ENCODE measurements at places on chromosomes 16 and 17. TPM values are rescaled to one million over a fixed set of nuclear protein-coding genes. Genes with fewer than 3 reads are reported as not detected.
A peak's percentile ranks its signal among the peaks of the same experiment; 100 is the strongest.

DNA sequence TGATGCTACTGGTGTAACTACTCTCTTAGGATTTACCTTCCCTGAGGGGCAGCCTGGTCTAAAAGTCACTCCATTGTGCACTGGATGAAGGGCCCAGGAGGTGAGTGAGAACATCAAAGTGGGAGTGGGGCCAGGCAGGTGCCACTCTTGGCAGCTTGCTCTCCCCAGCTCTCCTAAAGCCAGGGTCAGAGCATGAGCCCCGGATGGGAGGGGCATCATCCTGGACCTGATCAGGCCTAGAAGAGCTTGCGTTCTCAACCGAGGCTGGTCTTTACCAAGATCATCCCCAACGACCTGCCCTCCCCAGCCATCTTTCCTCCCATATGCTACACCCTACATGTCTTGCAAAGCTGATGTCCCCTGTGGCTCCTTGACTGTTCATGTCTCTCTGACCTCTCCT, 87.1 kb downstream of the AIPL1 start:
- no peaks in the 10 kb centered on the region for H3K36me3 ChIP-seq
- peak overlapping the region; percentile 72 for H3K27ac ChIP-seq
- H3K4me1 ChIP-seq = peaks cover 40% of the 10 kb centered on the region

- H3K36me3 ChIP-seq = peaks cover 18% of the 10 kb centered on the region
- H3K4me1 ChIP-seq = peaks cover 24% of the 10 kb centered on the region
- no peak overlapping the region for H3K27ac ChIP-seq
- H3K4me3 ChIP-seq = no peak overlapping the region
- no peaks in the 10 kb centered on the region for H3K27me3 ChIP-seq
- no peak for DNase-seq
These were observed 23.1 kb downstream of the B9D1 start for GRCh38 chr17:19339341-19339815.

DNA sequence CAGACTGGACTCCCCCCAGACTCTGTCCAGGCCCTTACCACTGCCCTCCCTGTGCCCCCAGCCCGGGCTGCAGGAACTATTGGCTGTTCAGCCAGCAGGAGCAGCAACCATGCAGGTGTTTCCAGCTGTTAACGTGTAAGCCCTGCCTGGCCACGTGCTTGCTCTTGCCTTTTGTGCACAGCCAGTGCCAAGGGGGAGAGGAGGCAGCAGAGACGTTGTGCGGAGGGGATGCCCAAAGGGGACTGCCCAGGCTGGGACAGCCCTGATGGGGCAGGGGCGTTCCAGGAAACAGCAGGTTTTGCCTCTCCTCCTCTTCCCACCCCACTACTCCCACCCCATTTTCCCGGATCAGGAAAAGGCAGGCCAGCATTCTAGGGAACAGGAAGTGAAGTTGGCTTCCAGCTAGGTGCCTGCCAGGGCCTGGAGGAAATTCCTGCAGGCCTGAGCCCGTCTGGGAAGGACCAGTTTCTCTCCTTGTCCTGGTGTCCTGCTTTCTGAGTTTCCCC, 16.7 kb upstream of the LASP1NB start:
- no peak for DNase-seq
- peak overlapping the region; percentile 37 for H3K27ac ChIP-seq
- H3K36me3 ChIP-seq = peaks cover 41% of the 10 kb centered on the region
- no peaks in the 10 kb centered on the region for H3K27me3 ChIP-seq
- H3K4me3 ChIP-seq = no peak overlapping the region

DNA sequence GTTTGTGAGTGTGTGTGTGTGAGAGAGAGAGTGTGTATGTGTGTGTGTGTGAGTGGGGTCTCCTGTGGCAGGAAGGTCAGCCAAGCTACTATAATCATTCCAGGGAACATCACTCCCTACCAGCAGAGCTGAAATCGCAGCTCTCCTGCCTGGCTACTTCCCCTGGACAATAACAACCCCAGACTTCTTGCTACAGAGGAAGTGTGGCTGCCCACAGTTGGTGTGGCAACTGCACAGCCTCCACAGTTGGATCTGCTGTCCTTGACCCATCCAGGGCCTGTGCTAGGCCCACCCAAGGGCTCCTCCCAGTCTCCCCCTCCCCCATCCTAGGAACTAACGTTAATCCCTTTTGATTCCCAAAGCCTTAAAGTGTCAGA, 1.5 kb downstream of the SLC13A5 start:
- DNase-seq = no peak
- no peak overlapping the region for H3K4me3 ChIP-seq
- no peak overlapping the region for H3K27ac ChIP-seq
- no peaks in the 10 kb centered on the region for H3K36me3 ChIP-seq
- H3K4me1 ChIP-seq = peaks cover 5% of the 10 kb centered on the region
- H3K27me3 ChIP-seq = peaks cover 50% of the 10 kb centered on the region

DNA sequence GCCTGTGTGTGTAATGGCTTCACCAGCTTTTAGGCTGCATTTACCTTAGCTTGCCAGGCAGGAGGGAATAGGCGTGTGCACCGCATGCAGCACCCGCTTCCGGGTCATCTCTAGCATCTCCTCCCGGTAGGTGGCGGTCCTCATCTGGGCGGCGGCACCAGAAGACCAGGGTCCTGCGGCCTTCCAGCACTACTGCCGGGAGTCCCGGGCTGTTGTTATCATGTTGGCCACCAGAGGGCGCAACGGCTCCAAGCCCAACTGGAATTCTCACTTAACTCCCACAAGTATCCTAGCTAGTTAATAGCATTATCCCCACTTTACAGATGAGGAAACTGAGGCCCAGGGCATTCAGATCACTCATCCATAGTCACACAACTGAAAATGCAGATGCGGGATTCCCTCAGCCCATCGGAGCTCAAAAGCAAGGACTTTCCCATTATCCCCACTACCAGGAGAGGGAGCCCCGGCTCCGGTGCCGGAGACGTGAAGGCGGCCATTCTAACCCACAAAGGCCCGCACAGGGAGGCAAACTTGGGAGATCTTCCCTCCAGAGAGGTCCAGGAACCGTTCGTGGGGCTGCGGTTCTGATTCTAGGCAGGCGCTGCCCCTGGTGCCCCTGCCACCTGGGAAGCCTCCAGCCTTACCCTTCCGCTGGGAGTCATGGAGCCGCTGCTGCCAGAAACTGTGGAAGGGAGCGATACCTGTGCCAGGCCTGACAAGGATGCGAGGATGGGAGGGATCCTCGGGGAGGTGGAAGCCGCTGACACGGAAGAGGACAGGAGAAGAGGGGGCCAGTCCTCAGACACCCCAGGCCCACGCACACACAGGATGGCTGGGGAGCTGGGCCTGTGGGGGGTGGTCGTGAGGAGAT, 23.9 kb downstream of the LGALS9 start:
- no peaks in the 10 kb centered on the region for H3K4me1 ChIP-seq
- no peak overlapping the region for H3K4me3 ChIP-seq
- peak; percentile 62 for DNase-seq
- H3K36me3 ChIP-seq = no peaks in the 10 kb centered on the region

DNA sequence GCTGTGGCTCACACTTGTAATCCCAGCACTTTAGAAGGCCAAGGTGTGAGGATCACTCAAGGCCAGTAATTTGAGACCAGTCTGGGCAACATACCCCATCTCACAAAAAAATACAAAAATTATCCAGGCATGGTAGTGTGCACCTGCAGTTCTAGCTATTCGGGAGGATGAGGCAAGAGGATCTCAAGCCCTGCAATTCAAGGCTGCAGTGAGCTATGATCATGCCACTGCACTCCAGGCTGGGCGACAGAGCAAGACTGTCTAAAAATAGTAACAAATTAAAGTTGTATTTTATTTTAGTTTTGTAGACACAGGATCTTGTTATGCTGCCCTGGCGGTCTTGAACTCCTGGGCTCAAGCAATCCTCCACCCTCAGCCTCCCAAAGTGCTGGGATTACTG, 18.2 kb downstream of the USP31 start:
- no peak overlapping the region for H3K4me3 ChIP-seq
- H3K27ac ChIP-seq = peak overlapping the region; percentile 92
- H3K27me3 ChIP-seq = no peaks in the 10 kb centered on the region
- H3K36me3 ChIP-seq = no peaks in the 10 kb centered on the region

FGF11 gene
- 1.6 TPM for total RNA-seq
